ENCODE measurements at places on chromosomes 12 and 14.

DNA sequence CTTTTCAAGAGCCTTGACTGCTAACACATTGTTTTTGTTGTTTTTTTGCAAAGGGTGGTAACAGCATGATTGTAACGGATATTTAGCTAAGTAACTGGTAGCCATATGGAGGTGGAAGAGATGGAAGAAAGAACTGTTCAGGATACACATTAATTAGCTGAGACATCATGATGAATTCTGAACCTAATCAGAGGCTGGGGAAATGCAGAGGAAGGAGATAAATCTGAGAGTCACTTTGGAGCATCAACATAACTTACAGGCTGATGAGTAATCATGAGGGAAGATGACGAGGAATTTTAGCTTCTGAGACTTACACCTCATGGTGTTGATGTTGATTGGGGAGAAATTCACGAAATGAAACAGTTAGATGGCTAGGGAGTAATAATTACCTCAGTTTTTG is 62.3 kb downstream of the NIN start:
- no peak for DNase-seq

GRCh38 chr14:94471045-94471444 is 5.0 kb downstream of the SERPINA9 start:
- no peak for DNase-seq

DNA sequence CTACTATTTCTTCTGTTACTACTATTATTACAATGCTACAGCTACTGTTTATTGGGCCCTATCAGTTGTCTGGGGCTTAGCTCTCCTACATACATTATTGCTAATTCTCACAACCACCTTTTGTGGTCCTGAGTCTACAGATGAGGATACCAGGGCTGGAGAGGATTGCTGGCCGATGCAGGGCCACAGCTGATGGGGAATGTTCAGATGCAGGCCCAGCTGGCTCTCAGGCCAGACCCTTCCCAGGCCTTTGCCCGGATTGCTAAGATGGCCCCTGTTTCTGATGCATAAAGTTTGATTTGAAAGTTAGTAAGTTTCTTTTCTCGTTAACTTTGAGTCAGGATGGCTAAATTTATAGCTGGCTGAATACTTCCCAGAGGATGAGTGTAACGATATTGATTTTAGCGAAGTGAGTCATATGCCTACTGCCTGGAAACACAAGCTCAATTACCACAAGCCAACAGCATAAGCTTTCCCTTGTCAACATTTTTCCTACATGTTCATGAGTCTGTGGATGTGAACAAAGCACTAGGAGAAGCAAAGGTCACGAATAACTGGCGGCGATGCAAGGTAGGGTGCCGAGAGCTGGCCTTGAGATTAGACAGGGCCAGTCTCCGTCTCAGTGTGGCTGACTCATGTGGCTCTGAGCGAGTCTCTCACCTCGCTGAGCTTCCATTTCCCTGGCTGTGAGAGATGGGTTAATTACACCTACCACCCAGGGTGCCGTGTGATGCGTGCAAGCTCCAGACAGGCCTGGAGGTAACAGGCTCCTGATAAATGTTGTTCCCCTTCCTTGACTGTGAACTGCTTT is 111.0 kb downstream of the BEGAIN start:
- peak; percentile 42 for DNase-seq

GRCh38 chr14:68741477-68741791 is 51.4 kb downstream of the ZFP36L1 start:
- DNase-seq: no peak
